ENCODE measurements at places on chromosomes 6 and 20.

DNA sequence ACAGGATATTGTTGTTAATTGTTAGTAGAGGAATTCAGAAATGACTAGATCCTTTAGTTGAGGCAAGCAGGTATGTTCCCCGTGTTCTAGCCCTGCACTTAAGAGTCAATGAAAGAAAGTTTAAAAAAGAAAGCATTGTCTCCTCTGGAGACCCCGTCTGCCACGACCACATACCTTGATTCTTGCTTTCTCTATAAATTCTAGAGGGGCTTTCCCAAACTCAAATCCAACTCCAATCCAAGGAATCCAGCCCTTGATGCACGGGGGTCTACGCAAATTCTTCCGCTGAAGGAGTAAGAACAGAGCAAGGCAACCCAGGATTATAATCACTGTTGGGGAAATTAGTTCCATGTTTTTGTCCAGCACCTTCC lies 401 bp downstream of the CYP39A1 start:
- no peak for DNase-seq

DNA sequence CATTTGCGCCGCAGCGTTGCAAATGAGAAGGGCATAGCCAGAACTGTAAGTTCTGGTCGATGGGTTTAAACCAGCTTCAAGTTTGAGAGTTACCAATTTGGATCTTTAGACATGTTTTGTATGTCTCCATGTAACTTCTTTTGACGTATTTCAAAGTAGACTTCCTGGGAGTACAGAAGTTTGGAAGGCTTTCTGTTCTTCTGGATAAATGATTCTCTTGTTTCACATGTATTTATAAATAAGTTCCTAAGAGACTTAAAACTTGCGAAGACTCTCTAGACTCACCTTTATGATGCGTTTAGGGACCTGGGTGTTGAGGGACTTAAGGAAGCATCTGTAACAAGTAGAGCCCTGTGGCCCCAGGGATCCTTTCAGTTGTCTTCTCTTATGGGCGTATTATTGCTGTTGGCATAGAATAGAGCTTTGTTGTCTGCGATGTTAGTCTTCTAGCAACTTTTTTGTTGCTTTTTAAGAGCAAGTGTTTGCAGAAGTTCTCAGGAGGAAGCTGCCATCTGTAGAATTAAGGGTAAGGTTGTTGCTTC lies 1.3 kb downstream of the CDYL start:
- no peak for DNase-seq

- no peak for DNase-seq
Measured at GRCh38 chr20:52033313-52033712, 158.3 kb downstream of the ZFP64 start.

DNA sequence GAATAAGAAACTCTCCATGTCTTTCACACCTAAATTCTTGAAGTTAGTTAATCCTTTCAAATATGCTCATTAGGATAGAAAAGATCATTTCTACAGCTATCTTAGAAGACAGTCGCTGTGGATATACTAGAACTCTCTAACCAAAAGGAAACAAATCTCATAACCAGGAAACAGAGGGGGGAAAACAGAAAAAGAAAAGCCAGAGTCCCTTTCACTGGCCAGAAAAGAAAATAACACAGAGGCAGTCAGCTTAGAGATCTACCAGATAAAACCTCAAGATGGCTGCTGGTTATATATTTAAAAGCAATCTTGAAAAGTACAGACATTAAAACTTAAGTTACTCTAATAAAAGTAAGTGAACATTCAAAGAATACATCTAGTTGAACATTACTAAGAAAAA lies 19.6 kb downstream of the NUP153 start:
- DNase-seq = no peak

- no peak for DNase-seq
Measured at GRCh38 chr20:42138729-42139128, 520.6 kb upstream of the CHD6 start.

GRCh38 chr6:24100770-24101155 lies 25.3 kb upstream of the NRSN1 start:
- no peak for DNase-seq

DNA sequence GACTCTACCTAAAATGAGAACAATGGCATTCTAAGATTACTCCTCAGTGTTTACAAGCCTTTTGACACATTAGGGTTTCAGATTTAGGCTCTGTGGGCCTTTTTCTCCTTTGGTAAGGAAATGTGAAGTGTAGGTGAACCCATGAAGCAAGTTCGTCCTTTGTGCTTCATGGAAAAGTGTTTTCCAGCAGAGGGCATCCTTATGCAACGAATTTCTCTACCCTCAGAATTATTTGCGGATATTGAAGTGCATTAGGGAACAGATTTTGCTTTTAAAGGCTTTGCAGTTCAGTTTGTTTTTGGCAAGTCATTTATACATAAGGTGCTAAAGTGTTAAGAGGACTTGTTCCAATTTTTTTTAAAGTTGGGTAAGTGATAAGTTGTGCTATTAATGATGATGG lies 55.7 kb upstream of the FERMT1 start:
- DNase-seq = no peak

GRCh38 chr6:50936277-50936681 lies 117.6 kb downstream of the TFAP2B start:
- no peak for DNase-seq

GRCh38 chr6:168305096-168305749 lies 14.4 kb downstream of the DACT2 start:
- DNase-seq = no peak

- no peak for DNase-seq
Measured at GRCh38 chr6:104630955-104631354, 228.8 kb downstream of the HACE1 start.

DNA sequence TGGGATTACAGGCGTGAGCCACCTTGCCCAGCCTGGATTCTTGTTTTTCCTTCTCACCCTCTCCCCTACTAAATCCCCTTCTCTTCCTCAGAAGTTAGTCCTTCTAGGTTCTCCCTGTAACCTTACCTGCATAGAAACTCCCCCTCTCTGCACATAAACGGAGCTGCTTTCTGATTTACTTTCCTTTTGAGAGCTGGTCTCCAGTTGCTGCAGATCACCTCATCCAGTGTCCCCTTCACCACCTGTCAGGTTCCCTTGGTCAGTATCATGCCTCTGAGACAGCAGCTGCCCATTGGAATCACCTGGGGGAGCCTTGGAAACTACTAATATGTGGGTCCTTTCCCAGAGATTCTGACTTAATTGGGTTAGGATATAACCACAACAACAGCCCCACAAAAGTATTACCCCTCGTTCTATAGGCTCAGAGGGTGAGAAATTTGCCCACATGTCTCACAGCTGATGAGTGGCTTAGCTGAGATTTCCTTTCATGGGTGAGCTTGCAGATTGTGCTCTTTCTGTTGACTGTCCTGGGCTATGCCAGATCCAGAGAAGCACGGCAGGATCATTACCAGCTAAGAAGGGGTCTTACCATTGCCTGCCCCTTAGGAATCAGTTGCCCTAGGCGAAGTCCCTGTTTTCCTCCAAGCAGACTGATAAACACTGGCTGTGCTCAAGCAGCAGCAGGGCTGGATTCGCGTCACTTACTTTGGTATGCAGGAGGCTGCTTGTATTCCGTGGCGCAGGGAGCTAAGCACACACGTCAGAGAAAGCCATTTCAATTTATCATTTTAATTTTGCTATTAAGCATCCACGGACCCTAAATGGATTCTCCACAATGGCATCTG lies 51.3 kb downstream of the AKAP12 start:
- DNase-seq = no peak

DNA sequence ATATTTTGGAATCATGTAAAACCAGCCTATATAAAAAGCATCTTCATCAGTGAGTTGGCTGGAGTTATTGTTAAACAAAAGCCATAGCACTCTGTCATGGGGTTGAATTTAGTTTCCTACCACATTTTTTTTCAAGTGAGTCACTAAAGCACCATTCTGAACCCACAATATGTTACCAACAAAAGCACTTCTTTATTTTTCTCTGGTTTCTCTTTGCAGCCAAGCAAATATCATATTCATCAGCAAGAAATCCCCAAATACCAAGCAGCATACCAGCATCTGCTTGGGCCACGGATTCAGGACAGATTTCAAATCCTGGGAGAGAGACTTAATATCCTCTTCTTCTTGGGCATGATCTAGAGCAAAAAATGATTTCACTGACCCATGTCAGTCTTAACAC lies 441.4 kb downstream of the BCKDHB start:
- DNase-seq = no peak

GRCh38 chr6:121055572-121056163 lies 278.6 kb downstream of the TBC1D32 start:
- DNase-seq = no peak

DNA sequence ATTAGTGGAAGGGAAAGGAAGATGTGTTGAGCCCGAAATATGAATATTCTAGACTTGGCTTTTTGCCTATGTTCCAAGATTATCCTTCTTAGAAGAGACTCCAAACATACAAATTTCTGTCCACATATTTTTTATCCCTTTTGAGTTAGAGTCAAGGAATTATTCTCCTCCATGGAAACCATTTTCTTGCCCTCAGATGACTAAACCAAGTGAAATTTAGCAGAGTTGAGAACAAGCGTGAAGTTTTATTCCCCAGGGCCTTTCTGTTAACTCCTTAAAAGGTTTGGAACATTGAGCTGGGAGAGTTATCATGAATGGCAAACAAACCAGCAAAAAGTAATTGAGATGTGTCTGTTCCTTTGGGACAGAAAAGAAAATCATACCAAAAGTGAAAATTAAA lies 286.1 kb upstream of the PLCB4 start:
- no peak for DNase-seq

DNA sequence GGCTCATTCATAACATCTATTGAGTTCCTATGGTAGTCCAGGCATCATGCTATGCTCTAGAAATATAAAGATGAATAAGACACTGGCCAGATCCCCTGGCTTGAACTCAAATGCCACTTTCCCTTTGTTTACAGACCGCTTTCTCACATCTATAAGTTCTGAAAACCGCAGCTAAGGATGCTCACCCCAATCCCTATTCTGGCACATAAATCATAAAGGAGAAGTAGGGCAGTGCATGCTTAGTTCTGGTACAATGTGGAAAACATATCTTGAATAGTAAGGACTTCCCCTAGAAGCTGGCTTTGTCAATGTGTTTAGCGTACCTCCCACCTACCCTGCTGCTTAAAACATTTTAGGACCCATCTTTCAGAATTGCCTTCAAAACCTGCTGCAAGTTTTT lies 26.4 kb downstream of the MRS2 start:
- DNase-seq = no peak

DNA sequence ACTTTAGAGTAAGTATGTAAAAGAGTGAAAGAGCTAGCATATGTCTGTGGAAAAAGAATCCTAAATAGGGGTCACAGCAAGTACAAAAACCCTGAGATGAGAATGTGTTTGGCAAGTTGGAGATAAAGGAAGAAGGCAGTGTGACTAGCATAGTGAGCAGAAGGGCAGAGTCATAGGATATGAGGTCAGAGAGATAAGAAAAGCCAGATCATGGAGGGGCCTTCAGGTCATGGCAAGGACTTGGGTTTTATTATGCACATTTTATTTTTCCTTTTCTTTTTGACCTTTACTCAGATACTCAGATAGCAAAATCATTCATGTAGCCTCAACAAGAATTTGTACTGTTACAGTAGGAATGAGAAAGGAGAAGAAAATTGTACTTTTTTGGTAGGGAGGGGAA lies 138.0 kb downstream of the GJA1 start:
- no peak for DNase-seq

- DNase-seq = no peak
Measured at GRCh38 chr20:53201588-53201987, 229.4 kb downstream of the TSHZ2 start.

GRCh38 chr6:26389349-26389894 lies 6.5 kb downstream of the BTN2A2 start:
- DNase-seq = no peak

- peak; percentile 19 for DNase-seq
Measured at GRCh38 chr6:57173056-57173885, 1.1 kb downstream of the BAG2 start.

- DNase-seq = no peak
Measured at GRCh38 chr6:7664003-7664402, 61.9 kb upstream of the BMP6 start.

DNA sequence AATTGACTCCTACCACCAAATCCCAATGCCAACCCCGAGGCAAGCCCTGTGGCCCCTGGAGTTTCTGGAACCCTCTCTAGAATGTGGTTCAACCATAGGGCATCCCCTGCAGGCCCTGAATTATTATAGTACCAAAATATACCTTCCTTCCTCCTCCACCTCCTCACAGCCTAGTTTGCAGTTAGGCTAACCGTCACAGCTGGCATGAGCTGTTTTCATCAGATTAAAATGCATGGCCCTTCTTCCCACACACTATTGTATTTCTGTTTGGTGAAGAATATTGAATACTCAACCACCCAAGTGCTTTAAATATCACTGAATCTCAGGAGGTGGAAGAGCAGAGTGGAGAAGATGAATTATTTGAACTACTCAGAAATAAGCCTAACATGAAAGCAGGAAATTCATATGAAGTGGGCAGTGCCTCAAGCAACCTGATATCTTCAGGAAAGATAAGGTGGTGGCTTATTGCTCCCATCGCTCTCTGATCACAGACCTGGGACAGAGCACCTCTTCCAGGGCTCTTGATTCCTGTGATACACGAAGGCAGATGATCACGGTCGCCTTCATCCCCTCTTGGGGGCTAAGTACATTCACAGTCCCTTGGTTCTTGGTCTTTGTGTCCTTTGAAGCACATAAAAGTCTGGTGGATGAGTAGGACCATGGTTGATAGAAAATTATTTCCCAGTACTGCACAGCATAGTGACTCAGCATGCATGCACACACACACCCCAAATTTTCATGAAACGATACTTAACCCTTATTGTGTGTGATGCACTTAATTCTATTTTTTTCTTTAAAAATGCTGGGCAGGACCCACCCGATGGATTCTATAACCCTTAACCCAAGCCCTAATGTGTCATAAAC lies 90.9 kb downstream of the PSMG4 start:
- no peak for DNase-seq

DNA sequence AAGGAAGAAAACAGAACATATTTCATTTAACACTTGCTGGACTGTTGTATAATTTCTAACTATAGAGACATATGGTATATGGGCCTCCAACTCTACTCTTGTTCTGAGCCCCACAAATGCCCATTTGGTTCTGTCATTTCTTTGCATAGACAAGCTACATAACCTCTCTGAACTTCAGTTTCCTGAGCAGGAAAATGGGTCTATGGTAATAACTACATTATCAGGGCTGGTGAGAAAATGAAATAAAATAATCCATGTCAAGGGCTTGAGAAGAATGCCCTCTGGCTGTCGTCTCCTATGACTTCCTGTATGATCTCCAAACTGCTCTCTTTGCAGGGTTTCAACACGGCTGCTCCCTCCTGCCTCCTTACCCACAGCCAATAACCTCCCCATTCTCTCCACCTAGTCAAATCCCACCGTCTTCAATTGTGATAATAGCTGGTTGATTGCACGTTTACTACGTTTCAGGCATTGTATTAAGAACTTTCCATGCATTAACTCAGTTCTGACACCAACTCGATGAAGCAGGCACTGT lies 12.0 kb downstream of the ZCCHC3 start:
- no peak for DNase-seq

All from CD4-positive, alpha-beta T cell treated with Interferon alpha-2 for 1 hour (primary cell).